ENCODE measurements at places on chromosomes 6 and 20.

DNA sequence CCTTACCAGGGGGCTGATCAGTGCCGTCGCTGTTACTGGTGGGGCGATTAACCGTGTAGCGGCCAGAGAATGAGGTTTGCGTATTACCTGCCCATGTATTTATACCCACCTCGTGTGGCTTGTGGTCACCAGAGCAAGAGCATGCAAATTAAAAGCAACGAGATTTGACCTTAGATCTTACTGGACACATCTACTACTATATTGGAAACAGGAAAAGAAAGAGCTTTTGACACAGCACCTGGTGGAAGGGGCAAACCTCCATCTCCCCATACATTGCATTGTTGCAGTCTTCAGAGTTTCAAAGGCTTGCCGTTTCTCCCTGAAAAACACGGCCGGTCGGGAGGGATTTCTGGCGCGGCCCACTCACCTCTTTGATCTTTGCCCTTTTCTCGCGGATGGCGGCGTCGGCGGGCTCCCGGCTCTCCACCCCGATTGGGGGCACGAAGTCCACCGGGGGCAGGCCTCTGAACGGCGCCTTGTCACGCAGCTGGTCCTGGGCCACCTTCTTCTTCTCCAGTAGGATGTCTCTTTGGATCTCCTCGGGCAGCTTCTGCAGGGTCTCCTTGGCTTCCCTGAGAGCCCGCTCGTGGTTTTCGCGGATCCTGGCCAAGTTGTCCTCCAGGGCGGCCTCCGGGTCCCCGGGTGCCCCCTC lies 1.3 kb downstream of the MAN1A1 start:
- H3K27me3 ChIP-seq: no peaks in the 10 kb centered on the region
- peak overlapping the region; percentile 95 for H3K27ac ChIP-seq
- no peaks in the 10 kb centered on the region for H3K36me3 ChIP-seq

DNA sequence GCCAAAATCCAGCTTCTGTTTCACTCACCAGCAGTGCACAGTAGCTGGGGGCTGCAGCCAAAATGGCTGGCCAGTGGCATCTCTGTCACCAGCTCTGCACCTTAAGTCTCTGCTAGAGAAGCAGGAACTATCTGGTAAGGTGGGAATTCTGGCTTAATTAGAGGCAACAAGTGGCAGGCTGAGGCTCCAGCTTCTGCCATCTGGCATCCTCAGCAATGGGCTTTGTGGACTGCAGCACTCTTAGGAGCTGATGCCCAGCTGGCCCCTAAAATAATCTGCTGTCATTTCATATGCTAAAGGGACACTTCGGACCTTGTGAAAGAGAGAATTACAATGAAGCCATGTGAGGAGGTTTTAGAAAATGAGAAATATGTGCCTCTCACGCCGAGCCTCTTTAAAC lies 4.6 kb upstream of the CLDN20 start:
- no peaks in the 10 kb centered on the region for H3K36me3 ChIP-seq
- no peak overlapping the region for H3K4me3 ChIP-seq
- H3K4me1 ChIP-seq: no peaks in the 10 kb centered on the region
- no peaks in the 10 kb centered on the region for H3K27me3 ChIP-seq
- DNase-seq: no peak

DNA sequence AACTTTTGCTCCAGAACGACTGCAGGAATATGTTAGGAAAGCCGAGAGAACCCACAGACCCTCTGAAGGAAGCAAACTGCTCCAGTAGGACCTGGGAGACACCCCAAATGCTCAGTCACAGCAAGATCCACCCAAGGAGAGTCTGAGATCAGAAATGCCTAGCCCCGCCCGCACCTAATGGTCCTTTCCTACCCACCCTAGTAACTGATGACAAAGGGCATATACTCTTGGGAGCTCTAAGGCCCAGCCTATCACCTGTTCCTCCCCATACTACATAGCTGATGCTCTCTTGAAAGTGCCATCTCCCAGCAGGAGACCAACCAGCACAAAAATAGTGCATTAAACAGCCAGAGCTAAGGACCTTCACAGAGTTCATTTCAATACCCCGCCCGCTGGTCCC lies 67.6 kb downstream of the CD2AP start:
- no peak for DNase-seq
- no peaks in the 10 kb centered on the region for H3K4me1 ChIP-seq
- H3K4me3 ChIP-seq: no peak overlapping the region
- H3K27ac ChIP-seq: no peak overlapping the region

- H3K27me3 ChIP-seq: no peaks in the 10 kb centered on the region
- H3K27ac ChIP-seq: peak within 1 kb of the TSS; percentile 93
- H3K36me3 ChIP-seq: no peaks in the 10 kb centered on the region
Observed at GRCh38 chr20:59006864-59007664, at the start of gene CTSZ. CTSZ (minus strand) TSS chr20:59007254; CDS start chr20:59007128, 126 bp downstream.

DNA sequence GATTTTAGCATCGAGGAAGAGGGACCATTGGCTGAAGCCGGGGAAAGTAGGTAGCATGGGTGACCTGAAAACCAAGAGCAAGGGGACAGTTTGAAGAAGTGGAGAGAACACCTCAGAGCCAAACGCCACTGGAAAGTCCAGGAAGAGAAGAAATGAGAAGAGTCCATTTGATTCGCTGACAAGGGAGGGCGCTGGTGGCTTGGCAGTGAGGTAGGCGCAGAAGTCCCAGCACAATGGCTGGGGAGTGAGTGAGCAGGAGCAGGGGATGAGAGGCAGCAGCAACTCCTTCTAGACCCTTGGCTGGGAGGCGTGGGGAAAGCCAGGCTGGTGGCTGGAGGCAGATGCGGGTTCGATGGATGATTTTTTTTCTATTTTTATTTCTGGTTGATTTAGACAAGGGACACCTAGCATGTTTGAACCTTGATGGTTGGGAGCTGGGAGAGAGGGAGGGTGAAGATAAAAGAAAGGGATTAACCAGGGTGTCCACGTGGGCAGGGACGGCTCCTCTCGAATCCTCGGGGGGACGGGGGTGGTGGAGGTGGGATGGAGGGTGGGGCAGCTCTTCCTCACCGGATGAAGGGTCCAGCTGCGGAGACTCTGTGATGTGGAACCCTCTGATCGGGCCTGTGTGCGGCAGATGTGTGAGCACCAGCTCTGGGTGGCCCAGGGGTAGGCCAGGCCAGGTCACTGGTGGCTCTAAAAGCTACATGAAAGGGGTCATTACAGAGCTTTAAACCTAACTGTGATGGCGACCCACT lies 164.2 kb downstream of the NFATC2 start:
- no peaks in the 10 kb centered on the region for H3K4me1 ChIP-seq
- H3K27ac ChIP-seq: no peak overlapping the region
- H3K36me3 ChIP-seq: no peaks in the 10 kb centered on the region
- no peak for DNase-seq

Measured in breast epithelium (tissue), 4 donors.